T-helper 2 cell (primary cell): ENCODE measurements at places on chromosomes 13 and 19.

- no peak for DNase-seq
These were observed 10.7 kb upstream of the CRTC1 start for GRCh38 chr19:18672606-18673337.

DNA sequence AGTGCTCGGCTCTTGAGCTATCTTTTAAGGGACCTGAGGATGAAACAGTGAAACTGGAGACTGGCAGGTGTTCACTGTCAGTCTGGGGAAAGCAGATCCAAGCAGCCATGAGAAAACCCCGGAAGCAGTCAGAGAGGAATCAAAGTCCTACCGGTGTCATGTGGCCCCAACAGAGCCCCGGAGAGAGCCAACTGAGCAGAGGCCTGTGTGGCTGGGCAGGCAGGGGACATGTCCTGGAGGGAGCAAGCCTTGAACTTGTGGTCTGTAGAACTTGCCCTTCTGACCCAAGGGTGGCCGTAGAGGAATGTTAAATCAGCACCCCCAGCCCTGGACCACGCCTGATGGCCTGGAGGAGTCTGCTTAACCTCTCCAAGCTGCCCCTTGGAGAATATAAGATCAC lies 113.7 kb upstream of the ZNF507 start:
- no peak for DNase-seq

DNA sequence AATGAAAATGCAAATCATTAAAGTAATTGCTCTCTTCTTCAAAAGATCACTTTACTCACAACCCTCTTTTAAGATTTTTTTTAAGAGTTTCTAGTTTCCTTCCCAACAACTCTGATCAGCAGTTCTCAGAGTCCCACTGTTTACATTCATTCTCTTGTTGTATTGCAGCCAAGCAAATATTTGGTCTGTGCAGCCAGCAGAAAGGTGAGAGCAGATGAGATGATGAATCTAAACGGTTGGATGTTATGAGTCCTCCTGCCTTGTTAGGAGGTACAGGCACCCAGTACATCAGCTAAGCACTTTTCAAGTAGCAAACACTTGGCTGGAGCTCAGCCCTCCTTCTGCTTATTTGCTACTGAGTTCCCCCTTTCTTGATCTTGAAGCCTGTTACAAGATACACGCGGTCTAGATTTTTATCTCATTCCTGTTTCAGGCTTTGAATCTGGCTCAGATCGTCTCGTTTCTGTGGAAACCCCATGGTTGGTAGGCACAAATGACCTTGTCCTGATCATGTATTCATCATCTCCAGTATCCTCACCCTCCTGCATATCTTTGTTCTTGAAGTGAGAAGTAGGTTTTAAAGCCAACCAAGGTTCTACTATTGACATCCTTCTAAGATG lies 300.7 kb downstream of the DCT start:
- no peak for DNase-seq

- DNase-seq, result no peak
These were observed 469 bp upstream of the RNF6 start for GRCh38 chr13:26222520-26223046.

DNA sequence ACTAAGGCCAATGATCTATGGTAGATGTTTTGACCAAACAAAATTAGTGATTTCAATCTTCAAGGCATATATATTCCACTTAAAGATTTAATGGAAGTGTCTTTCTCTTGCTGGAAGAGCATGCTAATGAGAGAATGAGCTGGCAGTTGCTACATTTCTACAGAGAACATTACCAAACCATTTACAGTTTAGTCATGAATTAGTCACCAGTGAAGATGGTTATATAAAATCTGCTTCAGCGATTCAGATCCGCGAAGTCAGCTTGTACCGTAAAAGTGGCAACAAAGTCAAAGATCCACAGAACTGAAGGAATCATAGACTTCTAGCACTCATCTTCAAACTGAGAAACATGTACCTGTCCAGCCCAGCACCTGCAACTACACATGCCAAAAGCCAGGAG lies 156.3 kb downstream of the SLITRK5 start:
- DNase-seq, result no peak

DNA sequence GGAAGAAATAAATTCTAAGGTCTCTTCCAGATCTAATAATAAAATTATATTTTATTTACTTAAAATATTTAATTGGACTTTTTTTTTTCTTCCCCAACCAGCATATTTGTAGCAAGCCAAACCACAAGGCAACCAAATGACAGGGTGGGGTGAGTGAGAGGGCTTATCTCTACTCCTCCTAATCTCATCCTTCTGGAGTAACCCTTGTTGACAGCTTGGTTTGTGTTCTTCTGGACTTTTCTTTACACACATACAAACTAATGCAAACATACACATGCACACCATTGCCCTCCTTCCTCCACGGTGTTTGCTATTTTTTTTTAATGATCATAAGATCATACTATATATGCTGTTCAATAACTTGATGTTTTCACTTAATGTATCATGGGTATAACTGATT lies 383.1 kb downstream of the DLEU7 start:
- DNase-seq, result no peak

DNA sequence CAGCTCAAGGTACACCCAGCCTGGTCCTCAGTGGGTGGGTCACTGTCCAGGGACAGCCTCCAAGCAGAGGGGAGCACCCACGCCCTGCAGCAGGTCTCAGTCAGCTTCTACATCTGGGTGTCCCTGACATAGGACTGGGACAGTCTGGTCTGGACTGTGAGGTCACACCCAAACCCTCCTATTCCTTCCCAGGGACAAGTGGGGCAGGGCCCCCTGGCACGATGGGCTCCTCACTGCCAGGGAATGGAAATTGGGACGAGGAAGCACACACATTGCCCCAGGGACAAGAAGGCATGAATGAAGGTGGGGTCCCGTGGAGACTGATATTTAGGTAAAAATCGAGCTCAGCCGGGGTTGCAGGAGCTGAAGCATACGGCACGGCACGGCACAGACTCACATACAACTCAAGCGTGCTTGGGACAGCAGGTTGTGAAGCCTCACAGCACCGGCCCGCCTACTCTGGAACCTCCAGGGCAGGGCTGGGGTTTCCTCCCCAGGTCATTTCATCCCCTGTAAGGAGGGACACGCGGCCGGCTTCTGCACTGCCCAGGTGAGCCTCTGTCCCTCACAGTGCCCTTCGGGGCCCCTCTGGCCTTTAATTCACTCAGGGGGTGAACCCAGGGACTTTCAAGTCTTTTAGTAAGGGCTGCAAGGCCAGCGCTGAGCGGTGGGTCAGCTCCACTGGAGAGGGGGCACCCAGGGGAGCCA lies 3.5 kb downstream of the PNMA8B start:
- DNase-seq, result no peak

DNA sequence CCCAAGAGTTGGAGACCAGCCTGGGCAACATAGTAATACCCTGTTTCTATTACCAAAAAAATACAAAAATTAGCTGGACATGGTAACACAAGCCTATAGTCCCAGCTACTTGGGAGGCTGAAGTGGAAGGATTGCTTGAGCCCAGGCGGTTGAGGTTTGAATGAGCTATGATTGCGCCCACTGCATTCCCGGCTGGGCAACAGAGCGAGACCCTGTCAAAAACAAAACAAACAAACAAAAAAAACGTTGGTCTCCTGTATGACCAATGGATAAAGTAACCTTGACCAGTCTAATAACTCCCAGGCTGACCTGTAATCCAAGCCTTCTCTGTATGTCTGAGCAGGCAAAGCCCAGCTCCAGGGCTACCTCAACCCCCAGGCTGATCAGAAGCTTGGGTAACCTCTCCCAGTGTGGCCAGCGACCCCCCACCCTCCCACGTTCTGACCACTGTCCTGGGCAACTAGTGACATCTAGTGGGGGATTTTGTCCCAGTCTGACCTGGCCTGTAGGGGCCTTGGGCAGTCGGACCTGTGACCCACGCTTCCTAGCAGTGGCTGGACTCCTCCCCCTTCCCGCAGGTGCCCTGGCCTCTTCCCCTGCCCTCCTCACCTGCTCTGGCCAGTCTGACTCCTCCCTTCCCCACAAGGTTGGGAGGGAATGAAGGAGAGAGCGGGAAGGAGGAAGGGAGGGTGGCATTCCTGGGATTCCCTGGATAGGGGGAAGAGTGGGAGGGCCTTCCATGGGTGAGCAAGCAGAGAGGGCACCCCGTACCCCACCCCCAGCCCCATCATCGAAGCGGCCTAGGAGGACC lies 1.0 kb upstream of the BCAM start:
- DNase-seq, result no peak

- DNase-seq, result no peak
These were observed 110.5 kb downstream of the LRCH1 start for GRCh38 chr13:46663206-46664037.

- no peak for DNase-seq
These were observed 81.1 kb upstream of the SIAH3 start for GRCh38 chr13:45932676-45933075.

- no peak for DNase-seq
These were observed 55.9 kb downstream of the ATP7B start for GRCh38 chr13:51955281-51955771.

DNA sequence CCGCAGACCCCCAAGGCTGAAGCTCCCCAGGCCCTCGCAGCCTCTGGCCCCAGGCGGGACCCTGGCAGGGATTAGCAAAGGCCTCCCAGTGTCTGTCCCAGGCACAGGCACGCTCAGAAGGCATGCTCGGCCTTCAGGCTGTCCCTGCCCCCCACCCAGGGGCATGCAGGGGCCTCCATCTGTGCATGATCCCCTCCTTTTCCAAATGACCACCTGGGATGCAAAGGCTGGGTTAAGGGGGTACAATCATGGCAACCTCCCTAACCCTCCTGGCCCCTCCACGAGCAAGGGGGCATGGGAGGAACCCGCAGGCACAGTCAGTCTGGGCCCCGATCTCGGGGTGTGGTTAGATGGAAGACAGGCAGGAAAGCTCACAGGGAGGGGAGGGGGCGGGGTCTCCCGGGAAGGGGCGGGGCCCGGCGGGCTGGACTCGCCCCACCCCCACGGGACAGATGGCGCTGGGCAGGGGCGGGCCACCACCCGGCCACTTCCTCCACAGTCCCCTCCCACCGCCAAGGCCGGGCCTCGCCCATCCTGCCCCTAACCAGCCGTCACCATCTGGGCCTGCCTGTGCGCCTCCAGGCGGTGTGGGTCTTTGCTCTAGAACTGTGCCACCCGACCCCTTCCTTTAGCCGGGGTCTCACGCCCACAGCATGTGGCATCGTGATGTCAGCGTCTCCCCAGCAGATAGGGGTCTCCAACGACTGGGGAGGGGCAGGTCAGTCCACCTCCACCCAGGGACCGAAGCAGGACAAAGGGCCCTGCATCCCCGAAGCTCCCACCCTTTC lies 7.0 kb upstream of the REXO1 start:
- peak; percentile 72 for DNase-seq

- no peak for DNase-seq
These were observed 512.1 kb downstream of the IRS2 start for GRCh38 chr13:109274188-109274821.

GRCh38 chr19:47609906-47610894 lies 1.3 kb downstream of the BICRA start:
- DNase-seq, result peak; percentile 48

- DNase-seq, result no peak
These were observed 197.1 kb downstream of the NDFIP2 start for GRCh38 chr13:79678100-79678499.

DNA sequence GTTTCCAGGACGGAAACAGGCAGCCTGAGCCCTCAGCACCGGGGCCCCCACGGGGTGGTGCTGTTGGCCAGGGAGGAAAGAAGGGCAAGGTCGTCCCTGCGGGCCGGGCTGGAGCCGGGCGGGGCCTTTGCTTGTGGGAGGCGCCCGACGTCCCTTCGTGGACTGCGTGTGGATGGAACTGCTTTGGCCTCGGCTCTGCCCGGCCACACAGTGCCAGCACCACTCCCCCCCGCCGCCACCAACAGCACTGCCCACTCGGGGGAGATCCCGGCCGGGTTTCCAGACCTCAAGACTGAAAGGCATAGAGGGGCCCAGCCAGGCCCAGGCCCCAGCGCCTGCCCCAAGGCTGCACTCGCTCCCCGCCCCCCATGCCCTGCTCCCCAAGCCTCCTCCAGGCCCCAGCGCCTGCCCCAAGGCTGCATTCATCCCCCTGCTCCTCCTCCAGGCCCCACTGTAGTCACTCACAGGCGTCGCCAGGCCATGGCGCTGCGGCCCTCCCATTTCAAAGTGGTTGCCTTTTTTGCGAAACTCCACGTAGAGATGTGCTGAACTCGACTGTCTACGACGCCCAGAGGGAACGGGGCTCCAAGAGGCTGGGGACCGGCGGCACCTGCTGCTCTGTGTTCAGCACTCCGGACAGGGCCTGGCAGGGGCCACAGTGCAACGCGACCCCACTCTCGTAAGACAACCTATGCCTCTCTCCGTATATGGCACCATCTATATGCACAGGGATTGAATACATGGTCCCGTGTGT lies 22.5 kb downstream of the C13orf46 start:
- DNase-seq, result peak; percentile 42

DNA sequence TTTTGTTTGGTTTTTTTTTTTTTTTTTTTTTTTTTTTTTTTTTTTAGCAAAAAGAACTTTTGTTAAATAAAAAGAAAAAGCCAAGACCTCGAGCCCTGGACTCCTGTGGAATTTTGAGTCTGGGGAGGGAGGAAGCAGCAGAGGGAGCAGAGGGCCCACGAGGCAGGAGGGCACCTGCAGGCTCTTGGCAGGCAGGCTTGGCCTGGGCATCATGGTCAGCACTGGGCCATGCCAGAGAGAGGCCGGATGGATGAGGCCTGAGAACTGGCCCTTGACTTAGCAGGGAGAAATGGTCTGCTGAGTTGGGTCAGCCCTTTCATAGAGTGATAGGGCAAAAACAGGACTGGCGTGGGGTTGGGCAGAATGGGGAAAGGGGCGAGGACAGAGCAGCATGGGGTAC lies 100.4 kb downstream of the GPR12 start:
- no peak for DNase-seq

DNA sequence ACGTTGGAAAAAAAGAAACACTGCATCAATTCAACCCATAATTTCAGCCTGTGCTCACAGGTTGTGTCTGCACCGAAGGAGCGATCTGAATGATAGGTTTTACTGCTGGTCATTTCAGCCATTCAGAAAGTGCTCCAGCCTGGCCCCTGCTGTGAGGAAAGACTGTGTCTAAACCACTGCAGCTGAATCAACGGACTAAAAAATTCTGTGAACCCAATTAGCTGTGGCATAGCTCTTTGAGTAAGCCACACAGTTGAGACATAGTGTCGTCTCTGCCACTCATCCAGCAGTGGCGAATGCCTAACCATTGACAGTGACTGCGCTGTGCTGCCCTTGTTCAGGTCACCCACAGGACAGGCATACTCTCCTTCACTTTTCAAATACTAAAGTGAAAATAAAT lies 179.8 kb downstream of the COG6 start:
- no peak for DNase-seq

GRCh38 chr19:48726556-48726955 lies 7.0 kb upstream of the MAMSTR start:
- DNase-seq, result no peak

DNA sequence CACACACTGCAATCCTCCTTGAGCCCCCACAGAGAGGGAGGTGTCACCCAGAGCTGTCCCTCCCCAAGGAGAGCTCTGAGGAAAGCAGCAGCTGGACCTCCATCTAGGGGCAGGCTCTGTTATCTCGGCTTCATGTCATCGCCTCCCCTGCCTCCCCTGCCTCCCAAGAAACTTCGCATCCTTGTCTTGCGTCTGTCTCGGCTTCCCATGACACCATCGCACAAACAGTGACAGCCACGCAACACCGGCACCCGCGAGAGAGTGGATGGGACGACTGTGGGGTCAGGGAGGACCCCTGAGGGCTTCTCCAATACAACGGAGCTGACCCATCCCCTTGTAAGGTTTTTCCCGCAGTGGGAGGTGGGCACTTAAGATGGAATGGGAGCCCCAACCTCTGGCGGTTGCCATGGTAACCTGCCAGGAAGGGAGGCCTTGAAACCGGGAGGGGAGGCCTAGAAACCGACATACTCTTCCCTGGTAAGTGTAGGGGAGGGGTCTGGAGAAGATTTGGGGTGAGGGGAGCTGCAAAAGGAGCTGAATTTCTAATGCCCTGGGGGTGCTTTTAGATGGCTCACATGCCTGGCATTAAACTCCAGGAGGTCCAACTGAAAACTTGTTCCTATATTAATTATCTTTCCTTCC lies 16.3 kb downstream of the TLE2 start:
- DNase-seq, result no peak
